ENCODE measurements at places on chromosomes 2 and 18.

- no peak for DNase-seq
These were observed 123.3 kb downstream of the CLIP4 start for GRCh38 chr2:29238497-29238896.

- no peak for DNase-seq
These were observed 177.7 kb downstream of the MYCN start for GRCh38 chr2:16117791-16118610.

- DNase-seq = no peak
These were observed 63.5 kb upstream of the TAF1B start for GRCh38 chr2:9779596-9780264.

DNA sequence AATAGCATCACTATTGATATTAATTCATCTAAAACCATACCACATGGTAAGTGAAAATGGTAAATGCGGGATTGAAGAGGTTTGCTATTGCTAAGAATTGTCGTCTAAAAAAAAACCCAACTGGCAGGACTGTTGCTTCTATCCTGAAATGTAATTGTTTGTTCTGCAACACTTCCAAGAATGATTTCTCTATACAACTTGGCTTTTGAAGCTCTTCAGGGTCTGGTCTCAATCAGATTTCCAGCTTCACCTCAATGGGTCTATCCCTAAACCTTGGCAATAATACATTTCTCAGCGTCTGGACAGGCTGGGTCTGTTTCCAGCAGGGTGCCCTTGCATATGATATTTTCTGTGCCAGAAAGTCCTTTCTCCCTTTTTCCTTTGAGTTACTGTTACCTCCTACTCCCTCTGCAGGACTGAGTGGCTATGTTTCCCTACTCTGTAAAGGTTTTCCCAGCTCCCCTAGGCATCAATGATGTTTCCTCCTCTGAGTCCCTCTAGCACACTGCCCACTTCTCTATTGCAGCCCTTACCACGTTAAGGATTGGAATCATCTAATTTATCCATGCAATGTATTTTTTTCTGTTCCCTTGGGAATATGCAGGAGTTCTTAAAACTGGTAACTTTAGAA is 118.2 kb upstream of the REV1 start:
- DNase-seq = no peak

All from activated naive CD4-positive, alpha-beta T cell (primary cell).